ENCODE measurements at places on chromosomes 5 and 9.

GRCh38 chr9:77906991-77907390 is 124.6 kb downstream of the GNAQ start:
- no peak for DNase-seq

GRCh38 chr5:10140195-10140973 is 109.3 kb downstream of the ATPSCKMT start:
- no peak for DNase-seq

DNA sequence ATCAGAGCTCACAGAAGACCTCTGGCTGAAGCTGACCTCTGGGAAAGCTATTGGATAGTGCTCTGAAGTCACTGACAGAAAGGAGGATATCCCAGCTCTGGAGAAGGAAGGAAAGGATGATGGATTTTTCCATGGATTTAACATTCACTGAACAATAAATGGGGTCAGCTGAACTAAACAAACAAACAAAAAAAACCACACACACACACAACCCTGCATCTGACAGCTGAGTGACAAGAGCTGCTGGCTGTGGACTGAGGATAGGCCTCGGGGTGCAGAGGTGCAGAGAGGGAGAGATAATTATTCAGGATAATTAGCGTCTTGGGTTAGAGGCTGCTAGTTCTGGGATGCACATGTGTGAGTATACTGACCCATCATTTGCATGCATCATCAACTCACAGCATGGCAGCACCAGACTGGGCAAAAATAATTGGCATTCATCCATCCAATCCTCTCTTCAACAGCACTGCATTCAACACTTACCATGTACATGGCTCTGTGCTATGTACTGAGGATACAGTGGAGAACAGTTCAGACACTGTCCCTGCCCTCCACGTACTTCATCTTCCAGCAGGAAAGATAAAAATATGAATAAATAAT is 131.4 kb upstream of the TRIM32 start:
- DNase-seq: no peak

DNA sequence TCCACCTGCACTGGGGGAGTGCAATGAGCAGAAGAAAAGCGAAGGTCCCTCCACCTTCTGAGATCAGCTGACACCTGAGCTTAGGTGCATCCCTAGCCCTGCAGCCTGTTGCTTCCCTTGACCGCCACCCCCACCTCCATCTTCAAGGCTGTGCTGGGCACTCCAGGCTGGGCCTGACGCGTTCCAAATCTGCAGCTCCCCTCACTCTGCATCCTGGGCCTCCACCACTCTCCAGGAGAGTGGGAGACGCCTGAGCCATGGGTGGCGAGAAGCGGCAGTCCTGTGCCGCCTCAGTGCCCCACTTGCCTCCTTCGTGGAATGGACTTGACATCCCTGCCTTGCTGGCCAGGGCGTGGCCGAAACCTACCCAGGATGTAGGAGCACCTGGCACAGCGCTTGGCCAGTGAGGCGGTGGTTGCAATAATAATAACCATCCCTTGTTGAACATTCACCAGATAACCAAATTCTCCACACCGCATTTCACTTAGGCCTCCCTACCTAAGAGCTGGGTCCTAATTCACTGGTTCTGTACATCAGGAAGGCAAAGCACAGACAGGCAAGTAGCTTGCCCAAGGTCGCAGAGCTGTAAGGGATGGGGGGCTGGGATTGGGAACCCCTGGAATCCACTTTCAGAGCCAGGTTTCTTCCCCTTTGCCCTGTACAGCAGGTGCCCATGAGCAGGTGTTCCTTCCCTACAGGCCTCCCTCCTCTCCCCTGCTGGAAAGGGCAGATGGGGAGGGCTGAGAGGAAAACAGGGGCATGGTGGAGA is 11.7 kb downstream of the B4GALT7 start:
- DNase-seq: no peak

DNA sequence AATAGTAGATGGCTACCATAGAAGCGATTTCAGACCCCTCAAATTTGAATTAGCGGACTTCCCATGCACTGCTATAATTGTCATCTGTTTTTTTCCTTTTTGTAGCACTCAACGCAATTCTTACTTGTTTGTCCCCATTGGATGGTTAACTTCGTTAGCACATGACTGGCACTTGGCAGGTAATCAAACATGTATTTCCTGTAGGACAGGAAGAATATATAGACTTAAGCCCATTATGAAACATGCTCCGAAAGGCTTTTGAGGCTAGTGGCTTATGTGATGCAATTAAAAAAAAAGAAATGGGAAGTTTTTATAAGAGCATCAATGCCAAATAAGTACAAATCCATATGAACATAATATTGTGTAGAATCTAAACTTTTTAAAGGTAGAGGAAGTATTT is 301.2 kb downstream of the PSAT1 start:
- no peak for DNase-seq

- peak; percentile 67 for DNase-seq
These were observed 4.1 kb downstream of the PTGS1 start for GRCh38 chr9:122374885-122375420.

DNA sequence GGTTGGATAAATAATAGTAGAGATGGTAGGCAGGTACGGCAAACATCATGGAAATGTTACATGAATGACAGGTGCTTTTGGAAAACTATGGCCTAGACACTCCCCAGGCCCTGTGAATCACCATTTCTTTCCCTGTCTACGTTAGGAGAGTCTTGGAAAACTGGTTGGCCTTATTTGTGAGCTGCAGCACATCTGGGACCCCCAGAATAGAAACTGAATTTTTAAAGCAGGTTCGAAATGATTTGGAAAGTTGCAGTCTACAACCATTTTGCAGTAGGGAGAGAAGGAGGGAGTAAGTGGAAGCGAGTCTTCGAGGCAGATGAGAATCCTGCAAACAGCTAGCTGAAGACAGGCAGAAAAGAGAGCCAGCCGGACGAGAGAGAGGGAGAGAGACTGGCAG is 13.0 kb downstream of the C1QTNF2 start:
- no peak for DNase-seq

- no peak for DNase-seq
These were observed 70.3 kb downstream of the PGM5 start for GRCh38 chr9:68426755-68427154.

DNA sequence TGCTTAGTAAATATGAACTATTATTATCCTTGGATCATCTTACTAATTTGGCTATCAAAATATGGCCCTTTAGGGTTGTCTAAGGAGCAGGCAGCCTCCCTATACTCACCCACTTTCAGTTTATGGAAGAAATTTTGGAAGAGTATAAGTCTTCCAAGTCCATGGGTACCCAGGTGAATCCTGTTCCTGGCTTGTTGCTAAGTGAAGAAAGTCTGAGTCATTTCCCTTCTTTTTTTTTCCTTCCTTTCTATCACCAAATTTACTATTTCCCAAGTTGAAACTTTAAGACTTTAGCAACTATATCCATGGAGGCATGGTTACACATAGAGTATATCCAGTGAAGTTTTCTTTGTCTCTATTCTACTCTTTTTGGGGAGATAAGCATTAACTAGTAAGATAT is 184.0 kb upstream of the ACTBL2 start:
- DNase-seq: no peak

DNA sequence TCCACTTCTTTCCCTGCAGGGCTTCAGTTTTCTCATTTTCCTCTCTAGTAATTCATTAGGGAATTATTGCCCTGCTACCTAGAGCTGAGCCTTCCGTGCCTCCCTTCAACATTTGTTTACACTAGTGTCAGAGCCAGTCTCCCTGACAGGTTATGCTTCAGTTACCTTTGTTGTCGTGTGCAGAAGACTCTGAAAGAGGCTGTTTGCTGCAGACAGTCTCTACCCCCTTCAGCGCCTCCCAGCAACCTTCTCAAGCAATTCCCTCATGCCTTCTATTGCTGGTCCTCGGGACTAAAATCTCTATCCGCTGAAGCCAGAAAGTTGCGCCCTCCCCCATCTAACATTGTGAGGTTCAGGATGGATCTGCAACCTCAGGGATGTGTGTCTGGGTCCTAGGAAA is 12.8 kb downstream of the RALGPS1 start:
- DNase-seq: no peak

GRCh38 chr9:134224127-134224526 is 59.8 kb upstream of the RNU6ATAC start:
- no peak for DNase-seq

GRCh38 chr5:51846015-51846414 is 462.8 kb downstream of the ISL1 start:
- DNase-seq: no peak

DNA sequence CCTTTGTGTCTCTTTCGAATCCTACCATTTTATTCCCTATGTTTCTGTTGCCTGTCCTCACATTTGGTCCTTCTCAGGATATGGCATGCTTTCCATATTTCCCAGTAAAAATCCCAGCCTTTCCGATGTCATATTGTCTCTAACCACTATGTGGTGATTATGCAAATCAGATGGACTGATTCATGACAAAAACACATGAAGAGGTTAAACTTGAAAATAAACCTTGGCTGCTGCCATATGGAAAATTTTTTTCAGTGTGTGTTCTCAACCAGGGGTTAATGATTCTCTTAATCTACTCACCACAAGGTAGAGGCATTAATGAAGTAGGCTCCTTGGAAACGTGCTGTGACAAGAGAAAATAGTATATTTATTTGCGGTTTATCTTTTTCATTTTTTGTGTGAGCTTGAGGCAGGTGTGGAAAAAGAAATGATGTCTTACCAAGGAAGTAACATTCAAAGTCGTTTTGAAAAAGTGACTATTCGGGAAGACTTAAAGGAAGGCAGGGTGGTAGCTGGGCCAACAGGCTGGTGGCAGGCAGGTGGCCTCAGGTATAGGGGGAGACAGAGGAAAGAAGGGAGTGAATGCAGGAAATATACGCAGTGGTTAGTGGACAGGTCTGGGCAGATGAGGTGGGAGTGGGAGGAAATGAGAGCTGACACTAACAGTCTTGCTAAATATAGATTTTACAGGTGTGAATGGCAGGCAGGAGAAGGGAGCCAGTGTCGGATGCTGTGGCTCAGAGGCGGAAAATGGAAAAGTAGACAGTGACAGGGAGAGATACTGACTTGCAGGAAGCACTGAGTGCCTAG is 46.2 kb downstream of the DMRT2 start:
- DNase-seq: no peak

DNA sequence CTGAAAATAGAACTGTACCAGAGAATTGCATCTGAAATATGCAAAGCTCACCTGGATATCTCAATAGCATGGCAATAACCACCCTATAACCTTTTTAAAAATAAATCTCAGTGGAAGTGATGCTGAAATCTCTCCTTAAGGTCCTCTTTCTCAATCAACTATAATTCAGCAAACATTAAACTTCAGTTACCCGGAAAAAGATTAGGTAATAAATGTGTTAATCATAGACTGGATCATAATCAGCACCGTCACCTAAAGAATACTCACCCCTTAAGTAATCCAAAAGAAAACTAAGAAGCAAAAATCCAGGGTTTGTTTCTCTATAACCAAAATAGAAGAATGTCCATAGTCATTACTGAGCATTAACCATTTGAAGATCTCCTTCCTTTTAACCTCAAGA is 44.3 kb upstream of the DENND4C start:
- no peak for DNase-seq

- no peak for DNase-seq
These were observed 74.4 kb downstream of the SLC28A3 start for GRCh38 chr9:84266087-84266561.

DNA sequence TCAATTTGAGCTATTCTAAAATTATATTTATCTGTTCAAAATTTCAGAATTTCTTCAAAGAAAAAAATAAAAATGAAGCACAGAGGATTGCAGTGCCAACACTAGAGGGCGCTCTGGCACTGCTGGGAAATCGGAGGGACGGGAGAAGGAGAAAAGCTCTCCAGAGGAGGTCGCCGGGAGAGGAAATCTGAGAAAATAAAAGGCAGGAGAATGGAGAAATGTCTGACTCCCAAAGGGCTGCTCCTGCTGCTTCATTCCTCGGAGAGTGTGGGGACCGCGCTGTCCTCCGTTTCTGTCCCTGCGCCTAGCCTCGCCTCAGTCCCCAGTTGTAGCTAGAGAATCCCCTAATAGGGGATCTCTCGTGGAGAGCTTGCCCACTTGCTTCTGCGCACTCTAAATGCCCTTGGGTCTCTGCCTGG is 40.0 kb upstream of the ARSB start:
- peak; percentile 47 for DNase-seq

DNA sequence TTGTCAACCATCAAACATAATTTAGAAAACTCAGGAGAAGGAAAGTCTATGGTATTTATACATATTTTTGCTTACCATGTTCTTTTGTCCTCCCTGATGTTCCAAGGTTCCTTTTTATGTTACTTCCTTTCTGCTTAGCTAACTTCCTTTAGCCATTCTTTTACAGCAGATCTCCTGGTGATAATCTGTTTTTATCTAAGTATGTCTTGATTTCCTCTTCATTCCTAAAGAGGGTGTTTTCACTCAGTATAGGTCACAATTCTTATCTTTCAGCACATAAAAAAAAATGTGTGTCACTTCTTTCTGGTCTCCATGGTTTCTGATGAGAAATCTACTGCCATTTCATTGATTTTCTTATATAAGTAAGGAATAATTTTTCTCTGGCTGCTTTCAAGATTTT is 384.4 kb upstream of the PDE4D start:
- DNase-seq: no peak

GRCh38 chr9:18368206-18368605 is 105.7 kb upstream of the ADAMTSL1 start:
- no peak for DNase-seq

DNA sequence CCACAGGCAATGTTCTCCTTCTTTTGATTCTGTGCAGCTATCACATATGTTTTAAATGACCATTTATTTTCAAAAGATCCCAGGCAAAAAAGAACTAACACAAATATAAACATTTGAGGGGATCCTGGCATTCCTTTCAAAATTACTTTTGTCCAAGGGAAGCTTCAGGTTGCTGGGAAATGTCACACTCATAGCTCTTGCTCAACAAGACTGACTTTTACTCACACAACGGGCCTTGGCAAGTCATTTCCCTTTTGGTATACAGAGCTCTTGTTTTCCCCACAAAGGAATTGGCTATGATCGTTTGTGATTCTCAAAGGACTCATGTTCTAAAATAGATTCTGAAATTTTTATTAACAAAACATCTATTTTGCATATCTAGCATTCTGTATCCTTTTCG is 4.5 kb upstream of the PALM2AKAP2 start:
- no peak for DNase-seq

- peak; percentile 21 for DNase-seq
These were observed 104.3 kb downstream of the GNAQ start for GRCh38 chr9:77927265-77927664.

DNA sequence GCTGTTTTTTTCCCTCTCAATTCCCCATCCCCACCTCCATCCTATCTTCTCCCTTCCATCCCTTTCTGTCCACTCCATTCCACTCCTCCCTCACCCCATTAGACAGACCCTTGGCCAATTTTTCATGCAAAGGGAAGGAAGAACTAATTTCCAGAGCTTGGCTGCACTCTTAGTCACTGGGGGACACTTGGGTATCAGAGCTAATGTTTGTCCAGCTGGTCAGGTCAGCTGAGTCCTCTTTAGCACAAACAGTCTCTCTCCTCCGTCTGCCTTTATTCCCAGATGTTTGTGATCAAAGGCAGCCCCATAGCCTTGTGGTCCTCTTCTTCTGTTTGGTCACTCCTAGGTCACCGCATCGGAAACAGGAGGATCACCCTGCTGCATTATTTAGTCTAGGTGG is 148.5 kb downstream of the NMUR2 start:
- DNase-seq: no peak

GRCh38 chr9:101524371-101524770 is 9.3 kb upstream of the RNF20 start:
- DNase-seq: no peak

- DNase-seq: peak; percentile 44
These were observed 55.7 kb downstream of the TSSK1B start for GRCh38 chr5:113378959-113379541.

GRCh38 chr9:87884578-87885459 is 2.1 kb downstream of the SPATA31E1 start:
- no peak for DNase-seq

GRCh38 chr9:96883922-96884321 is 29.6 kb upstream of the ZNF782 start:
- DNase-seq: no peak

Measured in fibroblast of the conjunctiva (primary cell).